ENCODE measurements at places on chromosomes 3 and 15.

GRCh38 chr3:10715886-10716285, 100.1 kb upstream of the SLC6A11 start:
- no peak for DNase-seq

- no peak for DNase-seq
Observed at GRCh38 chr3:31810991-31811433, 170.1 kb downstream of the OSBPL10 start.

GRCh38 chr15:77749236-77749997, 116.7 kb upstream of the LINGO1 start:
- no peak for DNase-seq

DNA sequence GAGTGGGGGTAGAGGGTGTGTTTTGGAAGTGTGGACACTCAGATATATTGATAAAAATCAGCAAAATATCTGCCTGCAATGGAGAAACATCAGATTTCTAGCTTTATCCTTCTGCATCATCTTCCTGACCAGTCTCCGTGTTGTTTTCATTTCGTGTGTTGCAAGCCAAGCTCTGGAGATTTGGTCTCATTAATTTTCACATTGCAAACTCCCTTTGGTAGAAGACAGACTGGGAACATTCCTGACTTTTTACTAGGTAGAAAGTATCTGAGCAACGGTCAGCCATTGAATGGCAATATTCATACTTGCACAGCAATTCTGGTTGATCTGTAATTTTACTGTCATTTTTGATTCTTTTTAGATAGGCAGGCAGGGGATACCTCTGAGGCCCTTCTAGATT, 30.4 kb downstream of the FSTL1 start:
- no peak for DNase-seq

DNA sequence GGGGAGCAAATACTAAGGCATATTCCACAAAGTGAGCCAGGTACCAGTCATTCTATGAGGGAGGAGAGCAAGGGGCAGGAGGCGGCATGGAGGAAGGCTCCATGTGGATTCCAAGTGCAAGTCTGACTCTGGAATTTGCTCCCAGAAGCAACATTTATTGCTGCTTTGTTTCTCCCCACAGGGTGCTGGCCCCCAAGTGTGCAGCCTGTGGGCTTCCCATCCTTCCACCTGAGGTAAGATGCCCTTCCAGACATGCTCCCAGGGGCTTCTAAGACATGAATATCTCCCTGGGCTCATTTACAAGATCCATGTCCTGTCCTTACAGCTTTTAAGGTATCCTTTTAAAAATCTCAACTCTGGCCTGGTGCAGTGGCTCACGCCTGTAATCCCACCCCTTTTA, 15.9 kb upstream of the SACM1L start:
- no peak for DNase-seq

DNA sequence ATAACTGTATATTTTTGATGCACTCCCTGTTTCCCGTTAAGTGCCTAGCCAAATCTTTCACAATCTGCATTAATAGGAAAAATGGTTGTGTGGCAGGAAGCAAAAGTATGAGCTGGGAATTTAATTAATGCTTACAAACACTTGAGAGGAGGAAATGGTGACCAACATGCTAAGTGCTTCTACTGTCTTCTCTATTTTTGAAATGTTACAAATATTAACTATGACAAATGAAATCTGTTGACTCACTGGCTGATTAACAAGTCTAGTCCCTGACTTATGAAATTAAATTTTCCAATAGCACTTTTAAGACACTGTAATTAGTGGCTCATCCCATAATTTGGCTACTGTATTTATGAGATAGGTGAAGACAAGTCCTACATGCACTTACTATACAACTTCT, 446.9 kb upstream of the DPPA4 start:
- DNase-seq, result no peak

DNA sequence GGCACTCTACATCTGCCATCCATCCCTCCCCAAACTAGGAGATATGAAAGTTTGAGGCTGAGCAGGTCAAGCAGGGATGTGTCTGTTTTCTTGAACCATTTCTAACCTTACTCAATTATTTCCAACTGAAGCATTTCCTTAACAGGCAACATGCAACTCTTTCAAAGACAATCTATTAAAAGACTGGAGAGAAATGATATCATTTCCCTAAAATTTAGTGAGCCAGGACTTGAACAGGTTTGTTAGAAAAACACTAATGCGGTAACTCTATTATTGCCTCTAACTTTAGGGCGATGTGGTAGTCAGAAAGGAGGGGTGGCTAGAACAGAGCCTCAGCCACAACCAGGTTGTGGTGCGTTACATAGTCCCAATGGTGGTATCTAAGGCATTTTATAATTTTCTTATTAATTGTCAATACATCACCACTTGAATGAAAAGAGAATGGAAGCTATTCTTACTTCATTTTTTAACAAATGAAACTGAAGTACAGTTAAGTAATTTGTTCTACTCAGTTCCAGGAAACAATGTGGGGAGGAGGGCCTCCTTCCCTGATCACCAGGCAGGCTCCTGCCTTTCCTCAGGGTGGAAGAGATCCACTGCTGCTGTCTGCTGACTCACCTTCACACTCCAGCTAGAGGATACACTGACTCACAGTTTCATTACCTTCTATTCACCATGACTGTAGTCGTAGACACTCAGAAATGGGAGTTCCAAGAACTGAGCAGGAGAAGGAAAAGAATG, 22.8 kb downstream of the MYO1E start:
- no peak for DNase-seq

DNA sequence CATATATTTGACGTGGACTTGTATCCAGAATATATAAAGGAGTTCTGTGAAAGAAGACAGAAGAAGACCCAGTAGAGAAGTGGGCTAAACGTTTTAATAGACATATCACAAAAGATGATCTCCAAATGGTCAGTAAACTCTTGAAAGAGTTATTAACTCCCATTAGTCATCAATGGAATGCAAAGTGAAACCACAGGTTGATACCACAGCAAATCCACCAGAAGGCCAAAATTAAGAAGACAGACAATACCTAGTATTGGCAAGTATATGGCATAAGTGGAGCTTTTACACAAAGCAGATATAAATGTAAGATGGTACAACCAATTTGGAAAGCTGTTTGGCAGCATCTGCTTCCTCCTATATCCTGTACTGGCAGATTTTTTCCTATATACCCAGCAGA, 6.0 kb downstream of the SPATA16 start:
- no peak for DNase-seq

- DNase-seq, result no peak
Observed at GRCh38 chr15:45732662-45733061, 97.8 kb downstream of the SQOR start.

DNA sequence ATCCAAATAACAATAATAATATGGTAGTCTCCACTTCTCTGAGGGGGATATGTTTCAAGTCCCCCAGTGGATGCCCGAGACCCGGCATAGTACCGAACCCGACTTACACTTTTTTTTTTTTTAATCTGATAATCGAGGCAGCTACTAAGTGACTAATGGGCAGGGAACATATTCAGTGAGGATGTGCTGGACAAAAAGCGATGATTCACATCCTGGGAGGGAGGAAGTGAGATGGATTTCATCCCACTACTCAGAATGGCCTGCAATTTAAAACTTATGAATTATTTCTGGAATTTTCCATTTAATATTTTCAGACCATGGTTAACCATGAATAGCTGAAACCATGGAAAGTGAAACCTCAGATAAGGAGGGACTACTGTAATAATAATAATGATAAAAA, 49.5 kb upstream of the SELENOK start:
- DNase-seq, result no peak

DNA sequence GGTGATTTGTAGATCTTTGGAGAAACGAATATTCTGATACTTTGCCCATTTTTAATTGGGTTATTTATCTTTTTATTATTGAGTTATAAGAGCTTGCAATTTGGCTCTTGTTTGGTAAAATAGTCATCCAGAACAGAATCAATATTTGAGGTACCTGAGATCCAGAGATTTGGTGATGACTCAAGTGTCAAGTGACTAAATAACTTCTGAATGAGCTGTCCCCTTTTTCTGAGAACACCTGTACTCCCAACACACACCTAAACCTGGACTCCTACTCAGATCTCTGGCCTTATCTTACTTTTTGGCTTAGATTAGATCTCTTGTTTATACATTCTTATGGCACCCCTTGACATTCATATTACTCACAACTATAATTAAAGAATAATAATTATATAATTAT, 3.1 kb upstream of the TRA2B start:
- no peak for DNase-seq

DNA sequence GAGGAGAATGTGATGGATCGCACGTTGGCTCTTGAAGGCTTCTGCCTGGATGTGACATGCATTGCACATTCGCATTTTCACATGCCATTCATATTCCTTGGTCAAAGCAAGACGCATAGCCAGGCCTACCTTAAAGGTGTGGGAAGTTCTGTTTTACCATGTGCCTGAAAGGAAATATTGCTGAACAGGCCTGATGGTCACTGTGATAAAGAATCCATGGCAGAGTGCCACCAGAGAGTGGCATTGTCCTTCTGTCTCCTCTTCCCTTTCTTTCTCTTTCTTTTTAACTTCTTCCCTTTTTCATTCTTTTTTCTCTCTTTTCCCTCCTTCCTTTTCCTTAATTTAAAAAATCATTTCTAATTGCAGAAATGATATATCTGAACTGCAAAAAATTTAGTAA, 15.9 kb upstream of the MITF start:
- DNase-seq, result no peak

DNA sequence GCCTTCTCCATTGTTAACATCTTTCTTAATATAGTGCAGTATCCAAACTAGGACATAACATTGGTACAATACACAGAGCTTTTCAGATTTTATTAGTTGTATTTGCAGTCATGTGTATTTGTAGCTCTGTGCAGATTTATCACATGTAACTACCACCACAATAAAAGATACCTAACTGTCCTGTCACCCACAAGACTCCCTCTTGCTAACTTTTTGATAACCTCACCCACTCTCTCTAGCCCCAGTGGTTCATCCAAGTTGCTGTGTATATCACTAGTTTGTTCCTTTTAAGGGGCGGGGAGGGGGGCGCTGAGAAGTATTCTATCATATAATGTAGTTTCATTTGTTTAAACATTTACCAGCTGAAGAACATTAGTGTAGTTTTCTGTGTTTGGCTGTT, 46.1 kb downstream of the PIAS1 start:
- no peak for DNase-seq

GRCh38 chr3:185511711-185512110, 12.9 kb upstream of the TMEM41A start:
- no peak for DNase-seq

- DNase-seq, result no peak
Observed at GRCh38 chr15:70967646-70968045, 75.0 kb downstream of the LRRC49 start.

Data from hypothalamus (tissue), 51 donors.